Stimulated activated CD4-positive, alpha-beta T cell treated with anti-CD3 and anti-CD28 coated beads, Interleukin-4, amount 100 ng/mL, for 4 hours (primary cell): ENCODE measurements at places on chromosomes 3 and 15.

DNA sequence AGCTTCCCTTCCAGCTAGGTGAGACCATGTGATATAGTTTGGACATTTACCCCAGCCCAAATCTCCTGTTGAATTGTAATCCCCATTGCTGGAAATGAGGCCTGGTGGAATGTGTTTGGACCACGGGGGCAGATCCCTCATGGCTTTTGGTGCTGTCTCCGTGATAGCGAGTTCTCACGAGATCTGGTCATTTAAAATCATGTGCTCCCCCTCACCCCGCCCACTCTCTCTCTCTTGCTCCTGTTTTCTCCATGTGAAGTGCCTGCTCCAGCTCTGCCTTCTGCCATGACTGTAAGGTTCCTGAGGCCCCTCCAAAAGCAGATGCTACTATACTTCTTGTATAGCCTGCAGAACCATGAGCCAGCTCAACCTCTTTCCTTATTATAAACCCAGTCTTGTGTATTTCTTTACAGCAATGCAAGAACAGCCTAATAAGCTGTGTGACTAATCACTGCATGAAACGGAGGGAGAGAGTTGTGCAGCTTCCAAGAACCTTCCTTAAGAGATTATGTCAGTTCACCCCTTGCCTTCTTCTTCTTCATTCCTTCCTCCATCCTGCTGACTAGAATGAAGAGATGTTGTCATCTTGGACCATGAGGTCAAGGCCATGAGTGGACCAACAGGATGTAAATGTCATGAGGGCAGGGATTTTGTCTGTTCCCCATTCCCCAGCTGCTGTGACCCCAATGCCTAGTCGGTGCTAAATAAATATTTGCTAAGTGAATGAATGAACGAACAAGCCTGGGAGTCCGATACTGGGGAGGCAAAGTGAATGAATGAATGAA, 91.0 kb downstream of the CPN2 start:
- DNase-seq = no peak

GRCh38 chr3:71067977-71068654, 515.4 kb downstream of the FOXP1 start:
- no peak for DNase-seq

- DNase-seq = no peak
These were observed 62.8 kb upstream of the DCLK3 start for GRCh38 chr3:36827133-36827532.

DNA sequence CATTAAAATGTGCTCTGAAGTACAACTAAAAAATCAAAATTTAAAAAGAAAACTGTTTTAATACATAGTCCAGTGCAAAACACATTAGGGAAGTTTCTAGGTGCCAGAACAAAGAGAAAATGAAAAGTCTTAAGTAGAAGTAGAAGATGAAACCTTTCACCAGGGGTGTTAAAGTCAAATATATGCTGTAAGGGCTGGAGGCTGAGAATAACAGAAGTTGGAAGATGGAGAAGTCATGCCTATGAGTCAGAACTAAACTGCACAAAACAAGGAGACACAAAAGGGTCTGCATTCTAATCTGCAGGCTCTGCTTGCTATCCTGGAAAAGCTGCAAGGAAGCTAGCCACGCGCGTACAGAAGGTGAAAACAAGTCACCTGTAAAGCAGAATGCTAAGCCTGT, 48.7 kb upstream of the CPB1 start:
- no peak for DNase-seq

DNA sequence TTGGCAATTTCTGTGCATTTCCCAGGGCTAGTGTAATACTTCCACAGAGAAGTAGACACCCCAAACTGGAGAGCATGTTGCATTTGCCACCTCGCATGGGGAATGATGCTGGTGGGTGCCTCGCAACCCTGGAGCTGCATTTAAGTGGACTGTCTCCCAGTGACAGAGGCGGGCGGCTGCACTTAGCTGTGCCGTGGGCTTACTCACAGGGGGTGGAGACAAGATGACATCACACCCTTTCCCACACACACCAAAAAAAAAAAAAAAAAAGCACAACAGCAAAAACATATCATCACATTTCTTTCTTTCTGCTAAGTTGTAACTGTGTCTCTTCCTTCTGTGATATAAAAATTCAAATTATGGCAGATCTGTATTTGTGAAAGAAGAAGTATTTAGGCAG, at the start of gene ABI3BP:
Gene ABI3BP, minus strand, starts transcription at position 113 of the 400 bp plus-strand sequence. Its CDS starts 37 bp downstream, at position 76.
- no peak for DNase-seq
